ENCODE measurements at places on chromosomes 1 and 21.

DNA sequence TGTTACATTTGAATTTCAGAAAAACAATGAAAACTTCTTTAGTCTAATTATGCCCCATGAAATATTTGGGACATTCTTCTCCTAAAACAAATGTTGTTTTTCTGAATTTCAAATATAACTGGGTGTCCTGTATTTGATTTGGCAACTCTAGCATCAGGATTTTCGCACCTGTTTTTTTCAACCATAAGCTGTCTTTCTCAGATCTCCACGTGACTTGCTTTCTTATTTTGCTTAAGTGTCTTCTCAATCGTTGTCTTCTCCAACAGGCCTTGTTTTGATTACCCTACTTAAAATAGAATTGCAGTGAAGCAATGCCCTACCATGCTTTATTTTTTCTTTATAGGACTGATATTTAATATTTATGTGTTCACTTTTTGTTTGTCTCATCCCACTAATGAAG is 752.8 kb upstream of the RGS18 start:
- DNase-seq: no peak

DNA sequence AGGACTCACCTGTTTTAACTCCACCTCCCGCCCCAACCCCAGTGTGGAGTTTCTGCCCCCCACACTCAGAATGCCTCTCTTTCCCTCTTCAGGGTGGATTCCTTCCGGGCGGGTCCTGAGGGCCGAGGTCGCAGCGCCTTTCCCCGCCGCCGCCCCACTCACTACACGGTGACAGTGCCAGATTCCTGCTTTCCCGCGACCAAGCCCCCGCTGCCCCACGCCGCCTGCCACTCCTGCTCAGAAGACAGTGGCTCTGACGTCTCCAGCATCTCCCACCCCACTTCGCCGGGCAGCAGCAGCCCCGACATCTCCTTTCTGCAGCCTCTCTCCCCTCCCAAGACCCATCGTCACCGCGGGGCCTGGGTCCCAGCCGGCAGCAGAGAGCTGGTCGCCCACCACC is 16.7 kb downstream of the INAVA start:
- no peak for DNase-seq

- no peak for DNase-seq
These were observed 13.1 kb downstream of the ZP4 start for GRCh38 chr1:237877631-237878030.

- DNase-seq: peak; percentile 5
These were observed 1561.5 kb downstream of the MRPL39 start for GRCh38 chr21:24045775-24046215.

DNA sequence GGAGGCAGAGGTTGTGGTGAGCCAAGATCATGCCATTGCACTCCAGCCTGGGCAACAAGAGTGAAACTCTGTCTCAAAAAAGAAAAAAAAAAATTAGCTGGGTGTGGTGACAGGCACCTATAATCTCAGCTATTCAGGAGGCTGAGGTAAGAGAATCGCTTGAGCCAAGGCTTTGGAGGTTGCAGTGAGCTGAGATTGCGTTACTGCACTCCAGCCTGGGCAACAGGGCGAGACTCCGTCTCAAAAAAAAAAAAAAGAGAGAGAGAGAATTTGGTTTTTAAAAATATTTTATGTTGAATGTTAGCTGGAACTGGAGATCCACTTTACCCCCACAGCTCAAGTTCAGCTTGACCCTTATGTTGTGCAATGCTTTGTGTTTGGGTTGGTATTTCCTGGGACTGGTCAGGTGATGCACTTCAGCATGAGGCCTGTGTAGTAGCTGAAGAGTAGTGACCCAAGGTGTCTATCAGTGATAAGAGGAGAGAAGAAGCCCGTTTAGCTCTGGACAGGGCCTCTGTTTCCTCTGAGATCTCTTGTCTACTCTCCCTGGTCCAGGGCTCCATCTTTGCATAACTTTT is 36.8 kb upstream of the MACF1 start:
- DNase-seq: no peak

GRCh38 chr1:118123116-118123839 is 61.8 kb downstream of the SPAG17 start:
- no peak for DNase-seq

DNA sequence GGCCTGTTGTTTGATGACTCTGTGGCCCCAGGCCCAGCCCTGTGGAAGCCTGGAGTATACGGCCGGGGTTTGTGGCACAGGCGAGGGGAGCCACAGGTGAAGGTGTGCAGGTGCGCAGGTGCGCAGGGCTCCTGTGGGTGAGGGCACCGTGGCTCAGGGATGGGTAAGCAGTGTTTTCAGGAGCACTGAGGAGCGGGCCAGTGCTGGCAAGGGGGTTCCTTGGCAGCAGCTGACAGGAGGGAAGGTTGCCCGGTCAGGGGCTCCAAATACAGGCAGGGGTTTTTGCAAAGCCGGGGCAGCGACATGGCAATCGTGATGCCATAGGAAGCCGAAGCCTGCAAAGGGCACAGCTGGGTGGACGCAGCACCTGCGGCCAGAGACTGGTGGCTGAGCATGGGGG is 20.7 kb downstream of the AGPAT3 start:
- no peak for DNase-seq

- DNase-seq: no peak
These were observed 6.0 kb upstream of the SF3A3 start for GRCh38 chr1:37995751-37996345.

- no peak for DNase-seq
These were observed 76.7 kb upstream of the GPR88 start for GRCh38 chr1:100461222-100461621.

DNA sequence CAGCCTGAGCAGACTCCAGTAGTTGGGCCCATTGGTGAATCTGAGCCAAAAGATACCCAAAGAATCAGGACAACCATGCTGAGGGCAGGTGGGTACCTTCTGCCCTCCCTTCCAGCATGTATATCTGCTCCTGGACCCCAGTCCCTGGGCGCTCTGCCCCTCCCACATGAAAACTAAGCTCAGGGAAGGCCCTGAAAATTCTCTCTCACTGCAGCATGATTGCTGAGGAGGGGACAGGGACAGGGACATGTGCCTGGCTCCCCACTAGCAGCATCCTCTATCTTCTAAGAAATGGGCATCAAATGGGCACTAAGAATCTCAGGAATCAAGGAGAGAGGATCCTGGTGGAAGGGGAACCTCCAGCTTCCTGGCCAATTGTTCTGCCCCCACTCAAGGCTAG is 446.0 kb downstream of the MATN1 start:
- no peak for DNase-seq

GRCh38 chr1:84061336-84061735 is 62.4 kb upstream of the TTLL7 start:
- no peak for DNase-seq

- DNase-seq: no peak
These were observed 42.0 kb downstream of the S1PR1 start for GRCh38 chr1:101278845-101279244.

GRCh38 chr21:33264561-33264960 is 1.6 kb upstream of the IL10RB start:
- DNase-seq: no peak

- no peak for DNase-seq
These were observed 226.5 kb upstream of the CAMK1G start for GRCh38 chr1:209356976-209357377.

GRCh38 chr1:92441697-92442342 is 44.9 kb downstream of the GFI1 start:
- no peak for DNase-seq

GRCh38 chr1:11342621-11343032 is 69.6 kb downstream of the UBIAD1 start:
- no peak for DNase-seq

All from CD14-positive monocyte (primary cell).